IPS-NIHi11 (cell line): ENCODE measurements at places on chromosomes 2 and 18.

- peak; percentile 66 for DNase-seq
These were observed 17.0 kb upstream of the ARHGEF4 start for GRCh38 chr2:130819608-130820278.

DNA sequence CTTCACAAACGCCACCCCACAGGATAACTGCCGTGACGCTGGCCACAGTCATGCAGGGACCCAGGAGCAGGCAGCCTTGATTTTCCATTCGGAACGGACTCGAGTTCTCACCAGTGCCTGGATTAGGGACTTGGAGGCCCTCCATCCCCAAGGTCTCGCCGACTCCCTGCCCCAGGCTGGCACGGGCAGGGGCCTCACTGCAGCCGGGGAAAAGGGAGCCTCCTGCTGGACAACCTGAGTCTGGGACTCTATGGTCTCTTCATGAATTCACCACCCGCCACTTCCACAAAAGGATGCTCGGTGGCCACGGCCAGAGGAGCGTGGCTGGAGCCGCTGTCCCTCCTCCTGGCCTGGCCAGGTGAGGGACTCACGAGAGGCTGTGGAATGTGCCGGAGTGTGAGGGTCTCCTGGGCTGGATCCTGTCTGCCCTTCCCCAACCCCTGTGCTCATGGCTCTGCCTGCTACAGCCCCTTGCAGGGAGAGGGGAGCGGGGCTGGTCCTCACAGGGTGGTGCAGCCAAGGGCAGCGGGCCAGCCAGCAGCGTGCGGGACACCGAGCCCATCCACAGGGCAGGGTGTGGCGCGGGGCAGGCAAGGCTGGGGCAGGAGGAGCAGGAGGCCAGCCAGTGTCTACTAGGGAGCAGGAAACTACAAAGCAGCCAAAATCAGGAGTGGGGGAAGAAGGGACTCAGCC, 42.3 kb downstream of the AQP12A start:
- peak; percentile 64 for DNase-seq

- DNase-seq, result no peak
These were observed 544.0 kb upstream of the FAM98A start for GRCh38 chr2:34143149-34143548.

GRCh38 chr2:61380056-61380881, 90.6 kb downstream of the USP34 start:
- no peak for DNase-seq

- DNase-seq, result no peak
These were observed 114.9 kb downstream of the GALNT13 start for GRCh38 chr2:153986488-153987229.

GRCh38 chr2:240988146-240988545, 10.3 kb upstream of the SNED1 start:
- DNase-seq, result no peak

- no peak for DNase-seq
These were observed 29.6 kb downstream of the ARHGAP15 start for GRCh38 chr2:143158551-143159485.

- peak; percentile 34 for DNase-seq
These were observed 791.3 kb upstream of the CHAC2 start for GRCh38 chr2:52976143-52976949.

DNA sequence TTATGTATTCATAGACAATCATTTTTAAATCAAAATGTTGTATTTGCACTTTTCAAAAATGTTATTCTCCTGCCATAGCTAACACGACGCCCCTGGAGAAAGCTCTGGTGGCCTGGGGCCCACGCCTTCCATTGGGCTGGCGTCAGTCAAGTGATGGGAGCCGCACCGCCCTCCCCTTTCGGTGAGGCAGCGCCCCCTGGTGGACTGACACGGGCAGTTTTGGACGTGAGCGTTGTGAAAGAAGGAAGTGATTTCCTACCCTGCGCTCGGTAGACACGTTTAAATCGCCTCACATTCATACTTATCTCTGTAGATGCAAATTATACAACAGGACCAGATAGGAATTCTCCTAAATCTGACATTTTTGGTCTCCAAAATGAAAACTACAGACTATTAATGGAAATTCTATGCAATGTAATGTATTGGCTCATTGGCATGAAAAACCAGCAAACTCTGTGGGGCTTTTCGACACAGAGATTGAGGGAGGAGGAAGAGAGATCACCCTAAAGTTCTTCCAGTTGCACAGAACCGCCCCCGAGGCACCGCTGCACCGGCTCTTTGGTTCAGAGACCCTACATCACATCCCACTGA, 326.2 kb upstream of the SOX11 start:
- DNase-seq, result peak; percentile 93

DNA sequence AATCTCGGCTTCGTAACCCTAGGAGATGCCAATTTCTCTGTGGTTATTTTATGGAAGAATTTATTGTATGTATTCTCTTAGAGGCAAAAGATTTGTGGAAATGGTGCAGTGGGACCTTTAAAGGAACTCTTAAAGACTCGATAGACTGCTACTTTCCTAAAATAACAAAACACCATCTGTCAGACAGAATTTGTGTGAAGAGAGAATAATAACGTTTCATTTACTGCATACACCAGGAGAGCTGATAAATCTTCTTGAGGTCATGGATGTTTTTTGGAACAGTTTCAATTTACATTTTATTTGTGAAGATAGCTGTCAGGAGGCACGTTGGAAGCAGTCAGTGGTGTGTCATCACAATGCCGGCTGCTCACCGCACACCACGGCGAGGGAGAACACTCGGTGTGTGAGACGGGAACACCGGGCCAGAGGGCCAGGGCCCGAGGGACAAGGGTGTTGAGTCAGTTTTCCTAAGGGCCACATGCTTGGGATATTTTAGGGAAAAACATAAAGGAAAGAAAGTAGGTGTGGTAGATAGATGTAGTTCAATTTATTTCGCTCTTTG, 1681.0 kb upstream of the DDX18 start:
- DNase-seq, result no peak

GRCh38 chr2:159613651-159614285, 2.6 kb downstream of the BAZ2B start:
- DNase-seq, result no peak

- DNase-seq, result no peak
These were observed 117.9 kb downstream of the KCNH7 start for GRCh38 chr2:162720559-162721271.

DNA sequence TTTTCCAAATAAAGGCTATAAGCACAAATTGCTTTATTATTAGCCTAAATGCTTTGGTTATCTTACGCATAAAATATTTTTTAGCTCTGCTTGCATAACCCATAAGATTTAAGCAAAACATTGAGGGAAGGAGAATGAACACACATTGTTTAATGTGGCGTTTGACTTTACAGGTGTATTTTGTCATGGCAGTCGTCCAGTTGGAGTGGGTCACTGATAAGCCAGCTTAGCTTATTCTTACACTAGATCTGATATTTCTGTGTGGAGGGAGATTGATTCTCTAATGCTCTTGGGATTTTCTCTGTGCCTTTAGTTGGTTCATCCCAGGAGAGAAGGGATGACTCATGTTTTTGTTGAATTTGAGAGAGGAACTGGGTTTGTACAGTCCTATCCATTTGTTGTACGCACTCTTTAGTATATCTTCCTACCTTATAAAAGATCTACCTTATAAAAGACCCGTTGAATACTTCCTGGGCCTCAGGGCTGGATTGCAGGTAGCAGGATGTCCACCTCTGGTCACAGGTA, 47.5 kb upstream of the ACYP2 start:
- no peak for DNase-seq

GRCh38 chr18:49613141-49613640, 51.3 kb downstream of the LIPG start:
- DNase-seq, result peak; percentile 75

- no peak for DNase-seq
These were observed 112.8 kb upstream of the RASGRP3 start for GRCh38 chr2:33363325-33364298.

DNA sequence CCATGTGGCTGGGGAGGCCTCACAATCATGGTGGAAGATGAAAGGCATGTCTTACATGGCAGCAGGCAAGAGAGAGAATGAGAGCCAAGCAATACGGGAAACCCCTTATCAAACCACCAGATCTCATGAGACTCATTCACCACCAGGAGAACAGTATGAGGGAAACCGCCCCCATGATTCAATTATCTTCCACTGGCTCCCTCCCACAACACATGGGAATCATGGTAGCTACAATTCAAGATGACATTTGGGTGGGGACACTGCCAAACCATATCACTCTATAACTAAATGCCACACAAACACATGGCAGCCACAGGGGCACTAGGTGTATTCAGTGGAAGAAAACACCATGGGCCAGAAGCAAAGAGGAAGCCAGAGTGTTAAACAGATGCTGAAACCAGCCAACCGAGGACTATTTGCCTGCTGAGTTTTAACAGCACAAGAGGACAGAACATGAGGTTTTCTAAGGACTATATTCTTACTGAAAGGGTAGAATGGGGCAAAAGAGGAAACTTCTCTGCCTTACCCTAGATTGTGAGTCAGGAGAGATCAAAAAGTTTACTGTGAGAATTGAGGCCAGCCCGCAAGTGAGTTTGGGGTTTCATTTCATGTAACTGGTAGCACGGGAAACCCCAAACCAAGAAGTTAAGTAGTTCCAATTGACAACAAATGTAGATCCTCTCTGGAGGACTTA, 49.2 kb downstream of the SIGLEC15 start:
- DNase-seq, result no peak

GRCh38 chr2:140759426-140760156, 1371.2 kb downstream of the LRP1B start:
- DNase-seq, result peak; percentile 29

DNA sequence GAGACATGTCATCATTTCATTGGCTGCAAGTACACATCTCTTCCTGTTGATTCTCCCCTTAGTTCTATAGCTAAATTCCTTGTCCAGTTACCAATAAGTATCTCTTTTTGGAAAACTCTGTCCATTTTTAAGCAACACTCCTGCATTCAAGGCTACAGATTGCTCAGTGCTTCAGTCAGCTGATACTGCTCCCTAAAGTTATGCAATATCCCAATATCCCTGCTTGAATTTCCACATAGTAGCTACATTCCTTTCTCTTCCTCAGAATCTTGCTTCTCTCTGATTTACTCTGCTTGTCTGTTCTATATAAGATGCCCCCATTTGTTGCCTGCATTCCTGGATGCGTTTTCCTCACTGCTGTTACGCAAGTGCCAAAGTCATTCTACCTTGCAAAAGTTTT, 109.8 kb downstream of the PARD3B start:
- DNase-seq, result no peak

GRCh38 chr2:43515807-43516497, 79.9 kb downstream of the THADA start:
- DNase-seq, result no peak

GRCh38 chr2:12718015-12718671, 1.4 kb downstream of the TRIB2 start:
- DNase-seq, result peak; percentile 20

DNA sequence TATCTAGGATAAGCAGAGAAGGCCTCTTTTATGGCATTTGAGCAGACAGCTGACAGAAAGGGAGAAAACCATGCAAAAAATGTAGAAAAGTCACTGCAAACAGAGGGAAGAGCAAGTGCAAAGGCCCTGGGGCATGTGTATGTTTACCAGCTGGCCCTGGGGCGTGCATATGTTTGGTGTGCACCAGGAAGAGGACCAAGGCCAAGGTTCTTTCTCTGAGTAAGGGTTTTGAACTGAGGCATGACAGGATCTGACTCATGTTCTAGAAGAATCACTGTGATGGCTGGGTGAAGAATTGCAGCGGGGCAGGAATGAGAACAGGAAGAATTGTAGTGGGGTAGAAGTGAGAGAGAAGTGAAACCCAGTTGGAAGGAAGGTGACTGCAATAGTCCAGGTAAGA, 69.6 kb downstream of the STEAP3 start:
- DNase-seq, result no peak

DNA sequence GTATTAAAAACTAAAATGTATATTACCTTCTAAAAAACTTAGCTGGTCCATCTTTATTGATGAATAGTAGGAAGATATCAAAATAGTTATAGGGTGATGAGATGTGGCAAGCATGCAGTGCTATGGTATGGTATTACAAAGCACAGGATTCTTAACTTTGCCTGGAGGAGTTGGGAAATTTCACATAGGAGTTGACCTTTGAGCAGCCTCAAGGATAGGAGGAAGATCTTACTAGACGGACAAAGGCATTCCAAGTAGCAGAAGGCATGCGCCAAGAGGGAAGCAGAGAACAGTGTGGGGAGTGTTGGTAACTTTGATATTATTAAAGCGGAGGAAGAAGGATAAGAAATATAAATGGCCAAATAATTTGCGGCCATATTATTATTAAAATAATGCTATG, 60.0 kb downstream of the TTC21B start:
- no peak for DNase-seq

DNA sequence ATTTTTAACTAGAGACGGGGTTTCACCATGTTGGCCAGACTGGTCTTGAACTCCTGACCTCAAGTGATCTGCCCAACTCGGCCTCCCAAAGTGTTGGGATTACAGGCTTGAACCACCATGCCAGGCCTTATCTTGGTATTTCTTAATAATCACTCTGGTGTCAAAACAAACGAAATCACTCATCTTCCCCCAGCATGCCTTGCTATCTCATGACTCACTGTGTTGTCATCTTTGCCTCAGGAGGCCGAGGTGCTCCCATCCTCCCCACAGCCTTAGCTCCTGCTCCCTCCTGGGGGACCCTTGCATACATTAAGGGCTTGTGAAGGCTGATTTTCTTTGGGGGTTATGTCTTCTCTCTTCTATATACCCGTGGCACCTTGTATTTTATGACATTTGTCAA, 250.1 kb upstream of the DPP10 start:
- DNase-seq, result no peak

DNA sequence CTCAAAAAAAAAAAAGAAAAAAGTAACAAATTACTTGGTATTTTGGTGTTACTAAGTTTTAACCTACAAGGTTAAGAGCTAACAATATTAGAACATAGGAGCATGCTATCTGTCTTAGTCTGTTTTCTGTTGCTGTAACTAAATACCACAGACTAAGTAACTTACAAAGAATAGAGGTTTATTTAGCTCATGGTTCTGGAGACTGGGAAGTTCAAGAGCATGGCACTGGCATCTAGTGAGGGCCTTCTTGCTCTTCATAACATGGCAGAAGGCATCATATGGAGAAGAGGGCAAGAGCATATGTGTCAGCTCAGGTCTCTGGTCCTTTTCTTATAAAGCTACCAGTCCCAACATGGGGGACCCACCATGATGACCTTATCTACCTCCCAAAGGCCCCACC, 36.5 kb downstream of the SMARCAL1 start:
- no peak for DNase-seq

DNA sequence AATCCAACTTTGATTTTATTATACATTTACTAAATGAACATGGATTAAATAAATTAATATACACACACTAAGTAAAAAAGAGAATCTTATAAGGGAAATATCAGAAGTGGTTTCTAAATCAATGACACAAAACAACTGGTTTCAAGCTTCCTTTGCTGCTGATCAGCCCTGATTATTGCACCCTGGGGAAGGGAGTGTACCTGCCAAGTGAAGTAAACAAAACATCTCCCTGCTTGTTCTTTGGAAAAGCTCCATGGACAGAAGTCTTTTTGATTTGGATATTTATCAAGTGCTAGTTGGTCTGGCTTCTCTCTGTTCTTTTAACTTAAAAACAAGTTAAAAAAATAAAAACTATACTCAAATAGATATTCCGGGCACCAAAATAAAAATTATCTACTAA, 190.1 kb downstream of the PDE11A start:
- no peak for DNase-seq

- DNase-seq, result no peak
These were observed 194.5 kb upstream of the LRRTM1 start for GRCh38 chr2:80499095-80499494.
